Amniotic stem cell (primary cell): ENCODE measurements at places on chromosomes 3 and 15.
A peak's percentile ranks its signal among the peaks of the same experiment; 100 is the strongest.

GRCh38 chr3:159848348-159849118, 140.1 kb upstream of the IL12A start:
- no peak for DNase-seq

DNA sequence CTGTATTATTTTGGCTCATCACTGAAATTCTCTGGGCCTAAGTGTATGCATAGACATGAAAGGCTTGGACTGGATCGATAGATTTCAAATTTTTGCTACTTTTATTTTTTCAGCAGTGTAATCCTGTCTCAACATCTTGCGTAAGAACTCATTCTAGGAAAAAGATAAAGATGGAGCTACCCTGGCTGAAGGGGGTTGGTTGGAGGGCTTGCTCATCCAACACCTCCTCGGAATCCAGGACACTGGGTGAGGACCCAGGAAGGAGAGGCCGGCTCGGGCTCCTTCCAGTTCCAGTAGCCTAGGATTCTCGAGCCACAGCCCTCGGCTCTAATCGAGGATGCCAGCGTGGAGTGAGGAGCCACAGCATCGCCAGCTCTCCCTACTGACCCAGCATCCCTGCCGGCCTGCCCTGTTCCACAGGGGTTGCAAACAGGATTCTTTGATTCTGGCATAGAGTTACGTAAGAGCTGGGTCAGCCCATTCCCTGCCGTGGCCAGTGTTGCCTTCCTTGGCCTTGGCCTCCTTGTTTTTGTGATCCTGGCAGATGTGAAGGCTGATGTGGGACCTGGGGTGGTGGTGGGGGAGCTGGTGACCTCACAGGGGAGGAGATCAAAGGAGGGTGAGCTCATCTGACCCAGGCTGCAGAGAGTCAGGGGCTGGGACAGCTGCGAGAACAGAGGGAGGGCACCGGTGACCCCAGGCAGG, 149.5 kb downstream of the ALDH1A2 start:
- DNase-seq: no peak

GRCh38 chr3:167823738-167824137, 88.2 kb downstream of the SERPINI1 start:
- no peak for DNase-seq

DNA sequence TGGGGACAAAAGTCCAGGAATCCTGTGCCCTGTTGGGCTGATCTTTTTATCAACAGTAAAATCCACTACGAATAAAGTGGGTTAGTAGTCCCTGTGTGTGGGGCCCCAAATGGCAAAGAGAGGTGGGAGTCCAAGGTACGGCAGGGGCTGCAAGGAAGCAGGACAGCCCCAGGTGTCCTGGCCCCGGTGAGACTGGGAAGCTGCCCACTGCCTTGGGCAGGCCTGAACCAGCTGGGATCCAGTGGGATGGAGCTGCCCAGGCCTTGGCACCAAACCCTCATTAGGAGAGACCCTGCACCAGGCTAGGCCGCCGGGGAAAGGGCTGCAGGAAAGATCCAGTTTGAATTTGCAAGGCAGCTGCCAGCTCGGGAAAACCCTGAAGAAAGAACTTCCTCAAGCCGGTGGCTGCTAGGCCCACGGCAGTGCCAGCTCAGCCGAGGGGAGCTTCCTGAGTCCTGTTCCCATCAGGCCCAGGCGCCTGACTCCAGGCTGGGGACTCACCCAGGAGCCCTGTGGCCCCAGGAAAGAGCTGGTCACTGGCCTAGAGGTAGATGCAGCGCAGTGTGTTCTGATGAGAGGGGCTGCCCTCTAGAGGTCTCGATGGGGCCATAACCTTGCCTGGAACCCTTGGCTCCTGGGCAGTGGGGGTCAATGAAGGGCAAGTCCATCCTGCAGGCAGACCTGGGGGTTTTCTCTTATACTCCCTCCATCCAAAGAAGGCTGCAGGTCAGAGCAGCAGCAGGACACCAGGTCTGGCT, 14.4 kb upstream of the GNAI2 start:
- no peak for DNase-seq

GRCh38 chr15:25635191-25635590, 196.4 kb upstream of the UBE3A start:
- DNase-seq: no peak

GRCh38 chr3:4398120-4398940, 68.7 kb downstream of the SUMF1 start:
- no peak for DNase-seq

GRCh38 chr3:47476330-47476626, 537 bp upstream of the SCAP start:
- DNase-seq: no peak

GRCh38 chr3:192816351-192816750, 89.0 kb upstream of the FGF12 start:
- peak; percentile 5 for DNase-seq

GRCh38 chr3:76199382-76199781, 414.0 kb upstream of the ZNF717 start:
- DNase-seq: no peak

GRCh38 chr3:40899286-40899712, 300.0 kb upstream of the CTNNB1 start:
- no peak for DNase-seq

GRCh38 chr15:89171136-89172072, 50.0 kb downstream of the RLBP1 start:
- DNase-seq: no peak

DNA sequence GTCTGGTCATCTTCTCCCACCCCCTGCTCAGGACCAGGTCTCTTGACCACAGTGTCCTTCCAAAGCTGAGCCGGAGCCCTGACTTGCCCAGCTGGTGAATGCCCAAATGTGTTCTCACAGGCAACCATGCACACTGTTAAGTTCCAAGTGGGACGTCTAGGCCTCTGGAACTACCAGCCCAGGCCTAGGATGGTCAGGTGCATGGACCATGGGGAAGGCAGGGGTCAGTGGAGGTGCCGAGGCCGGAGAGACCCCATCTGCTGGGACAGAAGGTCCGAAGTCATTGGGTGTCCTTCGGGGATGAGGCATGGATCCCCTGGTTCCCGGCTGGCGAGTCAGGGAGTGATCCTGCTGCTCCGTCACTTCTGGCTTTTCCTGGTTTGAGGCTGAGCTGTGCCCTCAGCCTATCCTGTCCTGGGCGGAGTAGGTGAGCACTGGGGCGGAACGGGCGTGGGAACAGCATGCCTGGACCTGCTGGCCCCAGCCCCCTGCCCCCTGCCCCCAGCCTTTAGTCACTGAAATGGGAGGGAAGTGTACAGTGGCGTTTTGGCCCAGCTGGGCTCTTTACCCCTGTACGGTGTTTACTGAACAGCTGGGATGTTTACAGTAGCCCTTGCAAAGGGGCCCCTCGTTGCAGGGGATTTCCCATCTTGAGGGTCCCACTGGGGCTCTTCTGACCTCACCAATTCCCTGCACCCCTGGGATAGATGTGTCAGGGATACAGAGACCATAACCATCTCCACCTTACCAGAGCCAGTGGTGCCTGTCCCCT, 12.1 kb downstream of the SEMA3F start:
- DNase-seq: no peak

GRCh38 chr3:107208100-107208499, 169.1 kb upstream of the CCDC54 start:
- DNase-seq: peak; percentile 88

GRCh38 chr3:149442851-149443544, 31.5 kb upstream of the TM4SF4 start:
- peak; percentile 61 for DNase-seq

- no peak for DNase-seq
Observed at GRCh38 chr3:46378426-46378942, 7.7 kb downstream of the CCR5 start.

GRCh38 chr15:42772144-42772543, 35.2 kb upstream of the CDAN1 start:
- DNase-seq: no peak

DNA sequence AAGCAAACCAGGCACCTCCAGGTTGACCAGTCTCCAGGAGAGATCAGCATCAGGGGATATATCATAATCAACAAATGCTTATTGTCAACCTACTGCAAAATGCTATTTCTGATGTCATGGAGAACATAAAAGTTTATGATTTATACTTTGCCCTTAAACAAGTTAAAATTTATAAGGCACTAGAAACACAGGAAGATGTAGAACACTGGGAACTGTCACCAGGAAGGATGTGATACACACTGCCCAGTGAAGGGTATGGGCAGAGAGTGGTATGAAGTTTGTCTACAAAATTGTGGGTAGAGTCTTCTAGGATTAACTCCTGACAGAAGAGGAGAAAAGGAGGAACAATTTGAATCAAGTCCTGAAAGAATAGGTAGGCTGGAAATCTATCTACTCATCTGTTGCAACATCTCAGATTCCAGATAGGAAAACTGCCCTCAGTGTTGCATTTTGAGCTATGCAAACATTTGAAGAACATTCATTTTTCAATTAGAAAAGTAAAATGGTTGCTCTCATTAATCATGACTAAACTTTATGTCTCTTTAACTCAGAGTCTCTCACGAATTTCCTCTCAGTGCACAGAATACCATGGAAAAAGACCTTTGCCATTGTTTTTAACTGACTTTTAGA, 105.9 kb upstream of the SKOR1 start:
- no peak for DNase-seq

GRCh38 chr3:63492464-63492863, 160.0 kb upstream of the SNTN start:
- no peak for DNase-seq

- no peak for DNase-seq
Observed at GRCh38 chr3:102224171-102224570, 210.6 kb upstream of the ZPLD1 start.

DNA sequence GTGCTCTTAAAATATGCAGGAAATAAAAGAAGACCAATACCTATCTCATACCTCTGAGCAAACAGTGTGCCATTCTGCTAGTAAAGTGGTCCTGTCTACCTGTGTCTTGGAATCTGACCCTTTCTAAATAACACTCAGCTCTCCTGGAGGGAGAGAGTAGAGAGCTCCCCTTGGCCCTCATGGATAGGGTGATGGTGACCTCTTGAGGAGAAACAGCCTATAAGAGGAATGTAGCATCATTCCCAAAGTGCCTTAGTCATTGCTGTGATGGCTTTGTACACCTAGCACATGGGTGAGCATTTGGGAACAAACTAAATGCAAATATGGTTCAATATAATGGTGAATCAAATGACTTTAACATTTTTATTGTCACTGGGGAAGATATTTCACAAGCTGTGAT, 10.0 kb downstream of the SNTN start:
- DNase-seq: no peak

- DNase-seq: no peak
Observed at GRCh38 chr3:159131376-159131775, 329.5 kb downstream of the MFSD1 start.

- no peak for DNase-seq
Observed at GRCh38 chr3:104257486-104257885, 1109.2 kb upstream of the ALCAM start.

DNA sequence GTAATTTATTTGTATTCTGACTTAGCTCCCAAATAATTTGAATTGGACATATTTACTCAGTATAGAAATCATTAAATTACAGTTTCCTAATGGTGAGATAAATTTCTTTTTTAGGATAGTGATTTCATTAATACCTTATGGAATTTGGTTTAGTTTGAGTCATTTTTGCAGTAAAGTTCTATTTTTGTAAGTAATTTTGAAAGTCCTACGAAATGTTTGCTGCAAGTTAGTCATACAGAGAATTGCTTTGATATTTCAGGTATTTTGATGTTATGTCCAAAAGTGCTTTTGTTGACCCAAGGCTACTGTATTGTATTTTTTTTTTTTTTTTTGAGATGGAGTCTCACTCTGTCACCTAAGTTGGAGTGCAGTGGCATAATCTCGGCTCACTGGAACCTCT, 41.7 kb downstream of the TCF12 start:
- DNase-seq: no peak

DNA sequence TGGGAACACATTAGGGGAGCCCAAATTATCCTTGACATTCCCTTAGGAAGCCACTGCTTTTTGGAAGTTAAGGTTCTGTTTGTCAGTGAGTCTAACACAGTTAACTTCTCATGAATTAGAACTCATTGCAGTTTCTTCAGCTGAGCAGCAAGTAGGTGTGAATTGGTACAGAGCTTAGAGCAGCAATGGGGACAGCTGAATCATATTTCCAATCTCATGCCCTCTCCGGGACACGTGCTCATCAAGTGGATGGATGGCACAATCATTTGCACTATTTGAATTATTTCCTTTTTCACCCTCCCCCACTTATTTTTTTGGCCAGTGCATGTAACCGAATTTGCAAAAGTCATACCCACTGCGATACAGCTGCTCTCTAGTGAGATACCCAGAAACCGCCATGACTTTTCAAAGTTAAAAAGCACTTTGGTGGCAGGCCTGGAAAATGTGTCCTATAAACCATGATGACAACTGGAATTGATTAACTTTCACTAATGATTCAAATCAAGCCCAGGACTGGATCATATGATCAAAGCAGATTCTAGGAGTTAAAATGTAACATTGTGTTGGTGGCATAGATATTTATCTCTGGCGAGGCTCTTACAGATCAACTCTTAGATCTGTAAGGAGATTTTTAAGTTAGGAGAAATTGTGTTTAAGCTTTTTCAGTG, 76.4 kb downstream of the EBLN2 start:
- DNase-seq: no peak

DNA sequence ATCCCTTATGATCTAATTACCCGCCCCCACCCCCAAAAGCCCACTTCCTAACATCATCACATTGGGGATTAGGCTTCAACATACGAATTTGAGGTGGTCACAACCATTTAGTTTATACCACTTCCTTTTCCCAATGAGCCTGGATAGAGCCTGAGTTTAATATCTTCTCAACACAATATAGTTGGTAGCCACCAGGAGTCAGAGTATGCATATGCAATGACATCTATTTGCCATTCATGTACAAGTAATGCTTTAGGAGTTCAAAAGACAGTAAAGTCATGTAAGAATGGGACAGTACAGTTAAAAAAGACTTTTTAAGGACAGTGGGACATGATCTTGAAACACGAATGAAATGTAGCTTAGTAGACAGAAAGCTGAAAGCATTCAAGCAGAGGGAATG, 172.4 kb downstream of the DCLK3 start:
- DNase-seq: no peak

DNA sequence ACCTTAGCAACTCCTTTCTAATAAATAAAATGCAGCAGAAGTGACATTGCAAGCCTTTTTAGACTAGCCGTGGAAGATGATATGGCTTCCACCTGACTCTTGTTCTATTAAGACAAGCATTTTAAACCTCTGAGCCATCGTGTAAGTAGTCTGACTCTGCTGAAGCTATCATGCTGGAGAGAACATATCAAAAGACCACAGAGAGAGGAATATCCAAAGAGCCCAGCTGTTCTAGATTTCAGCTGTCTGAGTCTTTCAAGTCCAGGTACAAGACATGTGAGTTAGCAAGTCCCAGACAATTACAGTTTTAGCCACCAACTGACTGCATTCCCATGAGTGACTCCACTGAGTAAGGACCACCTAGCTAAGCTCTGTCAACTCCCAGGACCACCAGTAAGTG, 517.0 kb upstream of the NAALADL2 start:
- DNase-seq: no peak
